COR-L47 (cell line): ENCODE measurements at places on chromosomes 13 and 19.

- peak; percentile 83 for DNase-seq
Measured at GRCh38 chr13:46142776-46143175, 37.9 kb upstream of the CPB2 start.

DNA sequence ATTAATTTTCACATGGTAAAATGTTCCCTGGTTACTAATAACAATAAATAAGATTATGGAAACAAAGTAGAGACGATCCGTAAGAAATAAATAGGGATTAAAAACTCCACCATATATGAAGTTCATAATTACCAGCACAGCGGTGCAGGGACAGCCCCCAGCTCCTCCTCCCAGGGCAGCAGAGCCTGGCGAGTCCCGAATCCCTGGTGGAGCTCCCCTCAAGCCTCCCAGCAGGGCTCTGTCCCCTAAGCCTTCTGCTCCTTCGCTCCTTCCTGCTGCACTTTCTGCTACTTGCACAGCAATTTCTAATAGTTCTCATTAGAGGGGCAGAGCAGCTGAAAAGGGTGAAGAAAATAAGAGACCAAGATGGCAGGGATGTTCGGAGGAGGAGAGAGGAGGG, 43.6 kb downstream of the RASA3 start:
- no peak for DNase-seq

GRCh38 chr19:49243129-49243528, 81.9 kb downstream of the SLC6A16 start:
- no peak for DNase-seq

DNA sequence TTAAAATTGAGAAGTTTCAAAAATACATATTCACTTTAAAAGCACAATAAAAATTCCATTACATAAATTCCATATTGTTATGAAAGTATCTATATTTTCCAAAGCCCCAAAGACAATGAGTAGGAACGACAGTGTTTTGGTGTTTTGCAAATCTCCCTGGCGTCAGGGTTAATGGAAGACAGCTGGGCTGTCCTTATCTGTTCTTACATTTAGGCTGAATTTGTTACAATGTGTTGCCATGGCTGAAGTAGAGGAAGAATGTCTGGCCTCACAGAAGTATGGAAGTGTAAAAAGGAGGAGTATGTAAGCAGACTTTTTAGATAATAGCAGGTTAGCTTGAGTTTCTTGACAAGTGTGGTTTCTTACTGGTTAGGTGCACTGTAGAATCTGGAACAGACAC, 124.4 kb upstream of the SPATA13 start:
- DNase-seq = no peak

- no peak for DNase-seq
Measured at GRCh38 chr13:94195715-94196114, 283.8 kb downstream of the DCT start.

DNA sequence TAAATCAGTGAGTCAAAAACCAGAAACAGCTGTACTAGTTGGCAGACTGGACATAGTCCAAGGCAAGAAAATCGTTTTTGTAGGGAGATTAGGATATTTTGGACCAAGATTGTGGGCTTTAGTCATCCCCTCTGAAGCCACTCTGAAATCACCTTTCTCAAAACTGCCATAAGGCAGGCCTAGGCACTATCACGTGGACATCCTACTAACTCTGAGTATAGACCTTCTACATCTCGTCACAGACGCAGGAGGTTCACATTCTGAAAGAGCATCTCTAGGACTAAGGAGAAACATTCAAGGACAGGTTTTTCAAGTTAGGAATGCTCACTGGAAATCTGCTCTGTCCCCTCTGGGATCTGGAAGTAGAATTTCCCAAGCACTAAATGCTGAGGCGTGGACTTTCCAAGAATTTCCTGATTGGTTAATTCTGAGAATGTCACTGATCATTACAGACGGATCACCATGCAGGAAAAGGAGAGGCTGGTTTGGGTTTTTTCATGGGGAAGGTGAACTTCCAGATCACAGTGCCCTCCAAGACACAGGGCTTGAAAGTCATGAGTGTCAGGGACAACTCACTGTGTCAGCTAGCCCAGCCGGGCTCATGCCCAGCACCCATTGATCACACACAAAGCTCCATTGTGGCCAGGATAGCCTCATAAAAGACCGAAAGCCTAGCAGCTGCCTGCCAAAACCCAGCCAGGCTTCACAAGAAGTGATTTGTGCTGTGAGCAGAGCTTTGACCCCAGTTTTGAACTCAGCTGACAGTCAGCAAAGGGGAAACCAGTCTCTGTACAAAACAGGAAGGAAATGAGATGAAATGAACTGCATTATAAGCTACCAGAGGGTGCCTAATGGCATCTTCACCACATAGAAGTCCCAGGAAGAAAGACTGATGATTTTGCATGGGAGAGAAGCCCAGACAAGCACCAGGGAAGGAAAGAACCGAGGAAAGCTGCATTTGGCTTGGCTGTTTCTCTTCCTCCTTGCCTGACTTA, 2.7 kb upstream of the RUBCNL start:
- no peak for DNase-seq

GRCh38 chr19:51688671-51689571, 4.2 kb upstream of the SPACA6 start:
- peak; percentile 88 for DNase-seq

GRCh38 chr13:59715611-59716010, 448.1 kb downstream of the DIAPH3 start:
- DNase-seq = no peak

DNA sequence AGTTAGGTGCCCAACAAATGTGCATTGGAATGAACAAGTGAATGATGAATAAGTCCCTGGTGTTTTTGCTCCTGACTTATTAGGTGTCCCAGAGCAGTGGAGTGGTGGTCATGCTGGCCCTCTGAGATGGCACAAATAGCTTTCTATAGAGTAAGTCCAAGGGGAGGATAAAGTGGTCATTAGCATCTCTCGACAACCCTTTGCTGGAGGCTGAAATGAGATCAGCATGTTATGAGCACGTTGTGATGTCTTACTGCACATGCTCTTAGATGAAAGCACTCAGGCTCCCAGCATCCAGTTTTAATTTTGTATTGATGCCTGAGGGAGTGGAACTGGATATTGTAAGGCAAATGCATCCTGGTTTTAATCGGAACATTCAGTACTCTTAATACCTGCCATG, 326.2 kb downstream of the RFC3 start:
- DNase-seq = no peak

DNA sequence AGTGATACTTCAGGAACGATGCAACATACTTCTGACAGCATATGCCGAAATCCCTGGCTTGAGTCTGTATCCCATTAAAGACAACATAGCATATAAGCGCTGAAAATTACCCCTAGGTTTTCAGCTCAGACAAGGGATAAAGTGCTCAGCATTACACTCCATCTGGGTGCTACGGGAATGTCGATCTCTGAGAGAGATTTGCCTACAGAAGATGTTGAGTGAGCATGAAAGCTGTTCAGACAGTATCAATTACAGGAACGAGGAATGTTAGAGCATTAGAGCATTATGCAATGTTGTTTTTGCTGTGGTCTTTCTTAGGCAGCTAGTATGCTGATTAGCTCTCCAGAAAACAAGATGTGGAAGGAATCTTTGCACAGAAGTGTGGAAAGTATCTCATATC, 484.5 kb downstream of the LIG4 start:
- no peak for DNase-seq

GRCh38 chr19:12797141-12797587, 4.4 kb downstream of the PRDX2 start:
- DNase-seq = no peak

GRCh38 chr13:33740134-33740538, 77.8 kb upstream of the RFC3 start:
- no peak for DNase-seq

- no peak for DNase-seq
Measured at GRCh38 chr19:45862271-45862563, 730 bp downstream of the SYMPK start.

DNA sequence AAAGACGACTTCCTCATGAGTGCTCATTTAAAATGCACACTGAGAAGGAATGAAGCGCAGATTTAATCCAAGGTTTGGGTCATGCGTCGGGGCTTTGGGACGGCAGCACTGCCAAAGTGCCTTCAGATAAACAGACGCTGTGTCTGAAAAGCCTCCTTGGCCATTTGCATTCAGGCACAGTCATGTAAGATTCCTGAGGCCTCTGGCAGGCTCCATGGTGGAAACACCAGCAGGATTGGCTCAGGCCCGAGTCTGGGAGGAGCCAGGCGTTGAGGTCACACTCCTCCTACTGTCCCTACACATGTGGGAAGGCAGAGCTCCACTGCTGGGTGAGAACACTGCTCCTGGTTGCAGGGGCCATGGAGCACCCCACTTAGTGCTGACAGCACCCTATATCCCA, 113.3 kb upstream of the KL start:
- no peak for DNase-seq

DNA sequence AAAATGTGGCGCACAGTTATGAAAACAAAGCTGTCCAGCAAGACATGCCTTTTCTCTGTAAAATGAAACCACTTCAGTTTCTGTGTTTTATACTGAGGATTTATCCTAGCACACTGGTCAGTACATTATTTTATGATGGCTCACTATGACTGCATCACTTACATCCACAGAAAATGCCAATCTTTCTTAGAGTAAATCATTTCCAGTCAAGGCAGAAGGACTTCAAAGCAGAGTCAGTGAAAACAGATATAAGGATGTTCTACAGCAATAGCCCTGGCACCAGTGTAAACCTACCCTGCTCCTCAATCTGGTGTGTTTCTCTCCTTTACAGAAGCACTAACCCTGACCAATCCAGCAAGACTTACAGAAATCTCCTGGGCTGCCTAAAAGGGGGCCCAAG, 473.5 kb downstream of the GPC6 start:
- no peak for DNase-seq

- no peak for DNase-seq
Measured at GRCh38 chr19:40976724-40977123, 14.4 kb upstream of the CYP2B6 start.

DNA sequence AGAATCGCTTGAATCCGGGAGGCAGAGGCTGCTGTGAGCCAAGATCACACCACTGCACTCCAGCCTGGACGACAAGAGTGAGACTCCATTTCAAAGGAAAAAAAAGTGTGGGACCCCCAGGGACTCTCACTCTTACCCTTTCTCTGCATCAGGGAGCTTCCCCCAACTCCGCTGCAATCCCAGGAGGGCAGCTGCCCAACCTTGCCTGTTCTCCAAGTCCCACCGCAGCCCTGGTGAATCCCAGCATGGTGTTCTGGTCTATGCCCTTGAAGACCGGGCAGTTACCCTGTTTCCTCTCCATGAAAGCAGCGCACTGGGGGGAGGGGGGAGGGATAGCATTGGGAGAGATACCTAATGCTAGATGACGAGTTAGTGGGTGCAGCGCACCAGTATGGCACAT, 35.7 kb upstream of the DPRX start:
- no peak for DNase-seq

DNA sequence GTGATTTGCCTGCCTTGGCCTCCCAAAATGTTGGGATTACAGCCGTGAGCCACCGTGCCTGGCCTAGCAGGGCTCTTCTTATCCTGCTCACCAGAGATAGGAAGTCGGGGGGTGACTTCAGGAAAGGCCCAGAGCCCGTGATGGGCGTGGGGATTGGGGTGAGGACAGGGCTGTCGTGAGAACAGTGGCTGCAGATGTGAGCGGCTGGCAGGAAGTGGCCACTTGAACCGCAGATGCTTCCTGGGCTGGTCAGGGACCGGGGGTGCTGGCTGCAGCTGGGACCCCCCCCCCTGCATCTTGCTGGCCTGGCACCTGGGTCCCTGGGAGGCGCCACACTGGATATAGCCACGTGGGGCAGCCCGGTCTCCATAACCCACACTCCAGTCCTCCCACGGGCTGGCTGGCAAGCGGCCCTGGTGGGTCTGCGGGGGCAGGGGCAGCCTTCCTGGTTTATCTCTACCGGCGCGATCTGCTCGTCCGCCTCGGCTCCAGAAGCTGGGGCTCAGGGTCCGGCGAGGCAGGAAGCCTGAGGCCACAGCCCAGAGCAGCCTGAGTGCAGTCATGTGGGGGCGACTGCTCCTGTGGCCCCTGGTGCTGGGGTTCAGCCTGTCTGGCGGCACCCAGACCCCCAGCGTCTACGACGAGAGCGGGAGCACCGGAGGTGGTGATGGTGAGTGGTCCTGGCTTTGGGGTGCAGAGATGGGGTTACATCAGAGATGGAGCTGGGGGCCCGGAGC, at the start of gene F2RL3:
F2RL3 (plus strand) TSS at position 371 of the 737 bp plus-strand sequence; CDS start at position 562, 191 bp downstream.
- DNase-seq = no peak

- no peak for DNase-seq
Measured at GRCh38 chr19:42514449-42514848, 13.8 kb downstream of the CEACAM1 start.

GRCh38 chr13:45921162-45921736, 69.7 kb upstream of the SIAH3 start:
- peak; percentile 24 for DNase-seq

GRCh38 chr13:38804536-38804935, 117.7 kb downstream of the FREM2 start:
- no peak for DNase-seq

- no peak for DNase-seq
Measured at GRCh38 chr19:45114116-45114515, 21.1 kb downstream of the PPP1R37 start.

DNA sequence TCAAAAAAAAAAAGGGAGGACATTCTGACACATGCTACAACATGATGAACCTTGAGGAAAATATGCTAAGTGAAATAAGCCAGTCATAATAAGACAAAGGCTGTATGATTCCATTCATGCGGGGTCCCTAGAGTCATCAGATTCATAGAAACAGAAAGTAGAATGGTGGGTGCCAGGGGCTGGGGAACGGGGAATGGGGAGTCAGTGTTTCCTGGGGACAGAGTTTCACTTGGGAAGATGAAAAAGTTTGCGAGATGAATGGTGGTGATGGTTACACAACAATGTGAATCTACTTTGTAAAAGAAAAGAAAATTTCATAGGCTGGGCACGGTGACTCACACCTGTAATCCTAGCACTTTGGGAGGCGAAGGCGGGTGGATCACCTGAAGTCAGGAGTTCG, 6.1 kb upstream of the CLEC4G start:
- DNase-seq = no peak

DNA sequence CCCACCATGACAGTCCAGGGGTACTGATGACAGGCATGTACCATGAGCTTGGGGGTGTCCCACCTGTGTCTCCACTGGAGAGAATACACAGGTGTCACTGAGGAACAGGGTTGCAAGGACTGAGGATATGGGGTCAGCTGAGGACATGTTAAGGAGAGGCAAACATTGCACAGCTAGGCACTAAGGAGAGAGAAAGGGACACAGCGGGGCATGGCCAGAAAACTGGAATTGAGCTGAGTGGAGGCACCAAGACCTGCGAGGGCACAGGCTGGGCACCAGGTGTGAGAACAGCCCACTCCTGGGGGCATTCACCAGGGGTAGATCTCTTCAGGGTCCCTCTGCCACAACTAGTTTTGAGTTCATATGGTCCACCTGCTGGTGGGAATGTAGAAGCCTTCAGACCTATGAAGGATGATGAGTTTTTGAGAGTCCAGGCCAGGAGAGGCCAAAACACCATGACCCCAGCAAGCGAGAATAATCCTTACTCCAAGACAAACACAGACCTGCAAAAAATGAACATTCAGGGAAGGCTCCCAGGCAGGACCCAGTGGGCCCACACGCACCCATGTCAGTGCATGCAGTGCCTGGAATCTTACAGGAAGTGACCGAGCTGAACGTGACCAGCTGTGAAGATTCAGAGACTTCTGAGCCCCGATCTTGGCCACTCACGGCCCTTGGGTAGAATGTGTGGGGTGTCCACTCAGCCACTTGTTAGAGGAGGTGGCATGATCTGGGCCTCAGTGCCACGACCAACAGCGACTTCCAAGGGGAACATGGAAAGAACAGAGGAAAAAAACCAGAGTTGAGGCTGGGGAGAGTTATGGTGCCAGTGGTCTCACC, 1.4 kb upstream of the ZNF584 start:
- DNase-seq = no peak
